Adrenal gland (tissue), 19 donors: ENCODE measurements at places on chromosomes 16 and 17. TPM values are rescaled to one million over a fixed set of nuclear protein-coding genes. Genes with fewer than 3 reads are reported as not detected.

Gene SNX20
- 0.12 TPM for total RNA-seq

Gene HSD17B1
- 2.4 TPM for total RNA-seq

Gene SOX9
- 5.2 TPM for total RNA-seq

Gene CANT1
- total RNA-seq = 59.5 TPM

Gene HS3ST3A1
- 3.6 TPM for total RNA-seq

Gene PRDM7
- not detected for total RNA-seq

Gene KRTAP4-4
- not detected for total RNA-seq

Gene C16orf92
- not detected for total RNA-seq

Gene KLHL10
- not detected for total RNA-seq

Gene ACSM2B
- total RNA-seq = not detected

Gene HIGD1B
- not detected for total RNA-seq

DNA sequence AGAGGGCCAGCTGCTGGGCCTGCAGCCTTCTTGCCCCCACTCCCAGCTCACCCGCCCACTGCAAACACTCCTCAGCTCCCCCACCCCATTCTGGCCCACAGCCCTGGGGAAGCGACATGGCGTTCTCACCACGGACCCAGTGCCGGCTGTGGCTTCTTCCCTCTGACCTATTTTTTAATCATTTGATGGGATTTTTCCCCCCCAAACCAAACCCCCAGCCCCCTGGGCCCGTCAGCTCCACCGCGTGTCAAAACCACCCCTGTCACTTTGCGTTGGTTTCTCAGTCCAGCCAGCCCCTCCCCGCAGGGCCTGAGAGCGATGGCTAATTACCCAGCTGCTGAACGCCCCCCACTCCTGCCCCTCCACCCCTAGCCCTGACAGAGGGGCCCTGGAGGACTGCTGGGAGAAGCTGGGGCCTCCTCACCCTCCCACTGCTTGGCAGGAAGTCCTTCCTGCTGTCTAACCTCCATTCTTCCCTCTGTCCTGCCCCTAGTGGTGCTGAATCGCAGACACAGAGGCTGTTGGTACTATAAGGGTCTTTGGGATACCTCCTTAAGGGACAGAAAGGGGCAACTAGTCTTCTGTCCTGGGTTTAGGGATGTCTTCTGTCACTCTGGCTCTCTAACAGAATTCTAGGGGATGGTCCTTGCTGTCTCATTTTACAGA is 7.5 kb upstream of the TBX21 start:
- H3K27me3 ChIP-seq = peaks cover 48% of the 10 kb centered on the region
- H3K36me3 ChIP-seq = no peaks in the 10 kb centered on the region
- no peak overlapping the region for H3K4me3 ChIP-seq
- H3K27ac ChIP-seq = no peak overlapping the region
- H3K4me1 ChIP-seq = peaks cover 3% of the 10 kb centered on the region
- DNase-seq = no peak

- H3K27me3 ChIP-seq = peaks cover 56% of the 10 kb centered on the region
- no peak overlapping the region for H3K4me3 ChIP-seq
- H3K27ac ChIP-seq = no peak overlapping the region
- H3K36me3 ChIP-seq = no peaks in the 10 kb centered on the region
- peaks cover 19% of the 10 kb centered on the region for H3K4me1 ChIP-seq
These were observed 837 bp downstream of the C1QL1 start for GRCh38 chr17:44967026-44967906.

DNA sequence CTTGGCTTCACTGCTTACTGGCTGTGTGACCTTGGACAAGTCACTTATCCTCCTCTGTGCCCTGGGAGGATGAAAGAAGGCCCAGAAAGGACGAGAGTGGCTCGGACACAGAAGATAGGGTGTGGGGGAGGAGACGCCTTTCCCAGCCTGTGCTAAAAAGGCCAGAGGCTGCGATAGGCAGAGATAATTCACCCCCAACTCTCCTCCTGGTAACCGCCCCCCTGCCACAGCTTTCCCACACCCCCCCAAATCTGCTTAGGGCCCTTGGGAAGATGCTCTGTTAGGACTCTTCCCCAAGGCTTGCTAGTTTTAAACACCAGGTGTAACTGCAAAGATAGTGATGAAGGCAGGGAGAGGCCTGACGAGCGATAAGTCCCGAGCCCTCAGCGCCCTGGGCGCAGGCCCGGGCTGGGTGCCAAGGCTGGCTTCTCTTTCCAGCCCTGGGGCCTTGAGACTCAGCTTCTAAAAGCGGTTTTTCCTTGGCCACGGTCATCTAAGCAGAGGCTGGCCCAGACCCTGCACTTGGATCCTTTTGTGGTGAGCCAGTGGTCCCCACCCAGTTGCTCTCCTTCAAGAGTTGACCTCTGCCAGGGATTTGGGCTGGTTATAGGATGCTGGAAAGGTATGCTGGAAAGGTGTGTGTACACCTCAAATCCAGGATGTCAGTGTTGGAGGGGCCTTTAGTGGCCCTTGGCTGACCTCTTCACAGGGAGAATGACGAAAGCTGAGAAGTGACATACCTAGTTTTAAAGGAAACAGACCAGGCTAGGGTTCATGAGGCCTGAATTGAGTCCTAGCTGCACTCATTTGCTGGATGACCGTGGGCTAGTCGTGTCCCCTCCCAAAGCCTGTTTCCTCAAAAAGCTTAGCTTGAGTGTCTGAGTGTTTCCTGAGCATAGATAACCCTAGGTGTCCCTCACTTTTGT is 3.4 kb upstream of the PPP1R9B start:
- H3K4me3 ChIP-seq = no peak overlapping the region
- H3K27me3 ChIP-seq = no peaks in the 10 kb centered on the region
- no peaks in the 10 kb centered on the region for H3K36me3 ChIP-seq
- DNase-seq = peak; percentile 89
- peak overlapping the region; percentile 93 for H3K27ac ChIP-seq
- peaks cover 49% of the 10 kb centered on the region for H3K4me1 ChIP-seq

- no peaks in the 10 kb centered on the region for H3K36me3 ChIP-seq
- H3K27ac ChIP-seq = no peak overlapping the region
- H3K4me3 ChIP-seq = no peak overlapping the region
- DNase-seq = no peak
- no peaks in the 10 kb centered on the region for H3K4me1 ChIP-seq
- no peaks in the 10 kb centered on the region for H3K27me3 ChIP-seq
These were observed 21.7 kb downstream of the G6PC1 start for GRCh38 chr17:42922294-42922693.

- no peak overlapping the region for H3K27ac ChIP-seq
- H3K4me3 ChIP-seq = no peak overlapping the region
- no peaks in the 10 kb centered on the region for H3K27me3 ChIP-seq
- no peak for DNase-seq
These were observed 78.6 kb downstream of the COPRS start for GRCh38 chr17:31780483-31780882.

GRCh38 chr17:16243801-16244567 is 27.0 kb downstream of the PIGL start:
- no peak overlapping the region for H3K4me3 ChIP-seq
- no peaks in the 10 kb centered on the region for H3K4me1 ChIP-seq
- no peaks in the 10 kb centered on the region for H3K27me3 ChIP-seq
- no peak overlapping the region for H3K27ac ChIP-seq

- no peaks in the 10 kb centered on the region for H3K36me3 ChIP-seq
- DNase-seq = no peak
- H3K4me3 ChIP-seq = no peak overlapping the region
- no peak overlapping the region for H3K27ac ChIP-seq
- H3K4me1 ChIP-seq = peaks cover 9% of the 10 kb centered on the region
These were observed 4.7 kb upstream of the ADAP2 start for GRCh38 chr17:30917050-30917449.

GRCh38 chr17:21688293-21688949 is 3.9 kb upstream of the KCNJ18 start:
- H3K27ac ChIP-seq = no peak overlapping the region
- DNase-seq = no peak
- no peak overlapping the region for H3K4me3 ChIP-seq
- H3K27me3 ChIP-seq = no peaks in the 10 kb centered on the region

DNA sequence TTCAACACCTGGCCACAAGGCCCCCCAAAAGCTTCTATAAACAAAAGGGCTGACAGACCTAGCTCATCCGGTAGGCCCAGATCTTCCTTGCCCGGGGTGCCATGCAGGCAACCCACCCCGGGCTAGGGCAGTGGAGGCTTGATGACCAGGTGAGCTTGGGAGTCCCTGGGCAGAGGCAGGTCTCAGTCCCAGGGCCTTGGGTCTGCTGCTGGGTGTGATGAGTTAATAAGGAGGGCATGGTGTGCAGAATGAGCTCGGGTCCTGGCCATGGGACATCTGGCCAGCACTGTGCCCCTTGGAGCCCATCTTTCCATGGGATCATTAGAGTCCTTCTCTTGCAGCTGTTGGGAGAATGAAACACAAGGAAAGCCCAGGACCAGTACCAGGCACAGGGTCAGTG is 20.2 kb upstream of the MPRIP start:
- DNase-seq = no peak
- H3K27ac ChIP-seq = peak overlapping the region; percentile 62
- H3K4me1 ChIP-seq = no peaks in the 10 kb centered on the region
- H3K36me3 ChIP-seq = no peaks in the 10 kb centered on the region
- no peaks in the 10 kb centered on the region for H3K27me3 ChIP-seq

DNA sequence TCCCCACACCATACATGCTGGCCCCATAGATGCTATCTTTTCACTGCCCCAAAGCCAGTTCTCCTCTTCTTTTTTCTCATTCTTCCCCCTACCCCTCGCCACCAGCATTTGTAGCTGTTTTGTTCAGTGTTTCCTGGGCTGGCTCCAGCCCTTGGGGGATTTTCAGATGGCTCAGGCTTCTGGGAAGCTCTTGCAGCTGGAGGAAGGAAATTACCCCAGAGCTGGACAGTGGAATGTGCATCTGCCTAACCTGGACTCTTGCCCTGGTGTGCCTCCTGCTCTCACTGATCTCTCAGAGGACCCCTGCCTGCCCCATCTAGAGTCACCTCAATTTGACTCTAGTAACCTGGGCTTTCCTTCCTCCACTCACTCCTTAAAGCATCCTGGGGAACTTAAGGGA is 82.8 kb downstream of the MYH13 start:
- DNase-seq = no peak
- H3K27ac ChIP-seq = no peak overlapping the region
- H3K27me3 ChIP-seq = peaks cover 7% of the 10 kb centered on the region
- no peaks in the 10 kb centered on the region for H3K36me3 ChIP-seq

- H3K27ac ChIP-seq = peak overlapping the region; percentile 99
- H3K27me3 ChIP-seq = no peaks in the 10 kb centered on the region
- H3K4me1 ChIP-seq = peaks cover 40% of the 10 kb centered on the region
- H3K36me3 ChIP-seq = no peaks in the 10 kb centered on the region
These were observed 3.8 kb downstream of the RNF213 start for GRCh38 chr17:80264205-80265075.

DNA sequence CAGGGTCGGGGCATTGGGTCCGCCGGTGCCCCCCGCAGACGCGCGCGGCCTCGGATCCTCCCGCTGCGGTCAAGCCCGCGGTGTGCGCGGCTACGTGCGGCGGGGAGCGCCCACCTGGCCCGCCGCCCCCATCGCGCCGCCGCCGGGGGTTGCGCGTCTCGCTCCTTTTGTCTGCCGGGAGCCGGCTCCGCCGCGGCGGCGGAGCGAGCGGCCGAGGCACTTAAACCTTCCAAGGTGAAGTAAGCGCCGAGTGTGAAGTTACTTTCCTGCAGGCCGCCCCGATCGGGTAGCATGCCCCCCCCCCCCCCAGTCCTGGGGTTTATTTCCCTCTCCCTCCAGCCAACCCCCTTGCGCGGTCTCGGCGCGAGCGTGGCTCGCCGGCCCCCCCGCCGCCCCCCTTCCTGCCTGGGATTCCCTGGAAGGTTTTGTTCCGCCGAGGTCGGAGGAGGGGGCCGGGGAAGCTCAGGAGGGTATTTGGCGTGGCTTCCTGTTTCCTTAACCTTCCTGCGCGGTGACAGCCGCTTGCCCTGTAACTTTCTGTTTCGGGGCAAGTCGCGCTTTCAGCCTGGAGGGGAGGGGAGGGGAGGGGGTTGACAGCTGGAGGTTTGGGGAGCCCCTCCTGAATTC is 56.6 kb upstream of the GSE1 start:
- DNase-seq = peak; percentile 67
- peaks cover 47% of the 10 kb centered on the region for H3K4me1 ChIP-seq
- H3K36me3 ChIP-seq = no peaks in the 10 kb centered on the region
- no peak overlapping the region for H3K27ac ChIP-seq
- H3K27me3 ChIP-seq = no peaks in the 10 kb centered on the region

DNA sequence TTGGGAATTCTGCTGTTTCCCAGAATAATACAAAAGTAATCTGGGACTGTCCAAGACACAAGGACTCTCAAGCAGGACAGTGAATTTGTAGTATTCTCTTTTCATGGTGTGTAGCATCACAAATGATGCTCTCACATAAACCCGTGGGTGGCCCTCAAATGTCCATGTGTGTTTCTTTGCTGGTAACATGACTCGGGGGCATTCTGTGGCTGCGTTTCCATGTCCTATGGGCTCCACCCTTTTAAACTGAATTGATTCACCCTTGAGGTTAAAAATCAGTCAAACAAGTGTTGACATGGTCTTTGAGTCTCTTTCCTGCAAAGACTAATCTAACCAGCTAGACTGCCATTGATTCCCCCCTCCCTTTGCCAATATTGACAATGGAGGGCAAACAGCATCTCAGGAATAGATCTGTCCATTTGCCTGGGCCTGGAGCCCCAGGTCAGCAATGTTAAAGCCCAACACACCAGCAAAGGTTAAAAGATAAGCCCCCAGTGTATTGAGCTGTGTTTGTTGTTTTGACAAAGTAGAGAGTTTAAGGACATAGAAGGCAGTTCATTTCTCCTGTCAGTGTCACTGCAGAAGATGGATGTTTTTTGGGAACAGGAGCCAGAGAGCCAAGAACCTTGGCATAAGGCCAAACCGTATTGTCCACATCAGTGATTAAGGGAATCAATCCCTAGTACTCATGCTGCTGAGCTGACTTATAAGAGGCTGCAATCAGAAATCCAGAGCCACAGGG is 117.1 kb upstream of the COX10 start:
- no peaks in the 10 kb centered on the region for H3K27me3 ChIP-seq
- H3K27ac ChIP-seq = no peak overlapping the region
- no peak overlapping the region for H3K4me3 ChIP-seq
- no peaks in the 10 kb centered on the region for H3K36me3 ChIP-seq
- DNase-seq = peak; percentile 11

- H3K36me3 ChIP-seq = no peaks in the 10 kb centered on the region
- H3K27ac ChIP-seq = peak overlapping the region; percentile 99
- DNase-seq = no peak
- H3K4me3 ChIP-seq = no peak overlapping the region
- no peaks in the 10 kb centered on the region for H3K27me3 ChIP-seq
- peaks cover 38% of the 10 kb centered on the region for H3K4me1 ChIP-seq
These were observed 787 bp downstream of the AMDHD2 start for GRCh38 chr16:2520784-2521531.

GRCh38 chr16:87384162-87384874 is 742 bp upstream of the FBXO31 start:
- peak overlapping the region; percentile 96 for H3K27ac ChIP-seq
- H3K36me3 ChIP-seq = no peaks in the 10 kb centered on the region
- peaks cover 44% of the 10 kb centered on the region for H3K4me1 ChIP-seq
- no peaks in the 10 kb centered on the region for H3K27me3 ChIP-seq
- no peak overlapping the region for H3K4me3 ChIP-seq

DNA sequence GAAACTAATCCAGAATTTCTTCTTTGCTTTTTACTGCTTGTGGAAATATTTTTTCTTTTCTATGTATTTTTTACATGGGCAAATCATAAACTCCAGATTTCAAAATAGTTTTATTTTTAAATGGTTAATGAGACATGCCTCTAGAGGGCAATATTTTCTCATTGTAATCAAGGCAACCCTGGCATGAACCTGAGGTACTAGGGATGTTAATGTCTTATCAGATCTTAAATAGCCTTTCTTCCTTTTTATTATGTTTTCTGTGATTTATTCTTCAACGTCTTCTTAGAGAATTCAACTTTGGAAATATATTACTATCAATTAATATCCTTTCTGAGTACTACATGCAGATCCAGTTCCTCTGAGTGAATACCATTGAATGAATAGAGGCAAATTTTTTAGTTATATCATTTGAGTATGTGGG is 324.7 kb downstream of the BCAS3 start:
- no peaks in the 10 kb centered on the region for H3K36me3 ChIP-seq
- H3K4me1 ChIP-seq = no peaks in the 10 kb centered on the region
- H3K27me3 ChIP-seq = no peaks in the 10 kb centered on the region
- no peak overlapping the region for H3K4me3 ChIP-seq
- no peak overlapping the region for H3K27ac ChIP-seq
